Fibroblast of the aortic adventitia (primary cell): ENCODE measurements at places on chromosomes 2 and 18. TPM values are rescaled to one million over a fixed set of nuclear protein-coding genes. Genes with fewer than 3 reads are reported as not detected.

EVX2 gene
- total RNA-seq: not detected in 2 replicates

TLX2 gene
- total RNA-seq: not detected in 2 replicates

EEF1B2 gene
- total RNA-seq: 674 and 828 TPM in 2 replicates

TRIM54 gene
- total RNA-seq: not detected in 2 replicates

KIAA2012 gene
- total RNA-seq: not detected in 2 replicates

SLC38A11 gene
- 0.45 TPM in 1 of 2 replicates, not detected in the other for total RNA-seq

CHN1 gene
- 2.3 and 3.3 TPM in 2 replicates for total RNA-seq

UPP2 gene
- not detected in 2 replicates for total RNA-seq

IHH gene
- total RNA-seq: 0.09 TPM in 1 of 2 replicates, not detected in the other

FTCDNL1 gene
- total RNA-seq: 1.5 TPM in 1 of 2 replicates, not detected in the other

RAD51AP2 gene
- total RNA-seq: 0.09 TPM in 1 of 2 replicates, not detected in the other

CYP26B1 gene
- 2.5 and 8.6 TPM in 2 replicates for total RNA-seq

ASXL3 gene
- total RNA-seq: 0.54 TPM in 1 of 2 replicates, not detected in the other

CNTNAP5 gene
- total RNA-seq: under 0.01 TPM in 1 of 2 replicates, not detected in the other

SERPINB11 gene
- not detected in 2 replicates for total RNA-seq

HTR2B gene
- total RNA-seq: 17.4 and 33.0 TPM in 2 replicates

PKDCC gene
- total RNA-seq: 19.7 and 57.8 TPM in 2 replicates

SETBP1 gene
- 10.5 and 15.0 TPM in 2 replicates for total RNA-seq

MBOAT2 gene
- total RNA-seq: 18.1 and 37.1 TPM in 2 replicates

C2orf92 gene
- total RNA-seq: 1.9 and 2.0 TPM in 2 replicates

ADD2 gene
- total RNA-seq: 0.36 and 17.3 TPM in 2 replicates

GRCh38 chr2:127014630-127015029, 92.3 kb downstream of the BIN1 start:
- DNase-seq: peak; percentile 91

GRCh38 chr18:31942291-31942998, 483 bp downstream of the TRAPPC8 start:
- peak; percentile 35 for DNase-seq

DNA sequence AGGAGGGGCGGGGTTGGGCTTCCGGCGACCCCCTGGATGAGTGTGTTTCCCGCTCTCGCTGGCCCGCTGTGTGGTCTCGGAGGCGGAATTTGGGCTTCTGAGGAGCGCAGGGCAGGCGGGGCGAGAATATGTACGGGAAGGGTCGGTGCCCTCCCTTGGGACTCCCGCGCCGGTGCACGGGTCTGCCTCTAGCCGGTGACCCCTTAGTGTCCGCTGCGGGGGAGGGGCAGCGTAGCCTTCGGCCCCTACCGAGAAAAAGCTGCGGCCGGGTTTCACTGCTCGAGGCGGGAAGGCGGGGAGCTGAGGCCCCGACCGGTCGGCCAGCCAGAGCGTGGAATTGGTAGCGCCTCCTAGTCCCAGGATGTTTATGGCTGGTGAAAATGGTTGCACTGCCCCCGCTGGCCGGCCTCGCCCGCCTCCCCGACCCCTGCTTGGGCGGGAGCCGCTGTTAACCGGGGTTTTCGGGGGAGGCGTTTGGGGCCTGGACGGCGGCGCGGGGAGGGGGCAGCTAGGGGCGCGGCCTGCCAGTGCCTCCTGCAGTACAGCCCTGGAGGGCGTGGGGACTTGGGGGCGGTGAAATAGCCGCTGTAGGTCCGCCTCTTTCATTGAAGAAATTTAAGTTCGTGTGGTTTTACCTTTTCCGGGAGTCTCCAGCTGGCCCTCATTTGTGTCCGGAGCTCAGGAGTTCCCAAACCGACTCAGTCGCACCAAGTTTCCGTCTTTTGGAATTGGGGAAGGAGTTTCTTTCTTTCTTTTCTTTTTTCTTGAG, at the start of gene UGP2:
Gene UGP2, plus strand, starts transcription at position 643 of the 769 bp plus-strand sequence. CDS start 290 bp downstream, outside the sequence.
- DNase-seq: peak; percentile 90

DNA sequence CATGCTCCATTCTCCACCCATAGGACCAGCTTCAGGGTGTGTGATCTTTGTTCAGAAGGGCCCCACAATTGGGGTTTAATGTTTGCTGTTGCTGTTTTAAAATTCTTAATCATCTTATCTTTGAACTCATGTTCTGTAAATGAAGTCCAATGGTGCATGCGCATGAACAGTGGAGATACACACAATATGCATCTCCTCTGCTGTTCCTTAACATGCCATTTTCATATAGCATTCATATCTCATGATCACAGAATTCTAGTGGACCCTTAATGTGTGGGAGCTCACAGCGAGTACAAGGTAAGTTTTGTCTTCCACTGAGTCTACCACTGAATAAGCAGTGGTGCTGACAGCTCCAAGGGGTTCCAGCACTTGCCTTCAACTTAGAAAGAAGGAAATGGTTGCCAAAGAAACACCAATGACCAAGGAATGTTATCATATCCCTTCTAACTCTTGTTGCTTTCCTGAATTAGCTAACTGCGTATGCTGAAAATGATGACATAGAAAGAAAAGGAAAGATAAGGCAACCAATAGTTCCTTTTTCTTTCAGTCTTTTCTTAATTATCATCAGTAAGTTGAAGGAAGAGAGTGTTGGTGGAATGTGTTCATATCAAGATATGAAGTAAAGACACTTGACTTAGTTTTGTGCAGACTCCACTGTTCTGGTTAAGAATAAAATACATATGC, 258.9 kb upstream of the FBXO11 start:
- peak; percentile 9 for DNase-seq

- no peak for DNase-seq
Observed at GRCh38 chr18:35172009-35172408, 68.8 kb upstream of the ZNF397 start.

GRCh38 chr2:105868060-105868459, 123.3 kb downstream of the NCK2 start:
- DNase-seq: no peak

DNA sequence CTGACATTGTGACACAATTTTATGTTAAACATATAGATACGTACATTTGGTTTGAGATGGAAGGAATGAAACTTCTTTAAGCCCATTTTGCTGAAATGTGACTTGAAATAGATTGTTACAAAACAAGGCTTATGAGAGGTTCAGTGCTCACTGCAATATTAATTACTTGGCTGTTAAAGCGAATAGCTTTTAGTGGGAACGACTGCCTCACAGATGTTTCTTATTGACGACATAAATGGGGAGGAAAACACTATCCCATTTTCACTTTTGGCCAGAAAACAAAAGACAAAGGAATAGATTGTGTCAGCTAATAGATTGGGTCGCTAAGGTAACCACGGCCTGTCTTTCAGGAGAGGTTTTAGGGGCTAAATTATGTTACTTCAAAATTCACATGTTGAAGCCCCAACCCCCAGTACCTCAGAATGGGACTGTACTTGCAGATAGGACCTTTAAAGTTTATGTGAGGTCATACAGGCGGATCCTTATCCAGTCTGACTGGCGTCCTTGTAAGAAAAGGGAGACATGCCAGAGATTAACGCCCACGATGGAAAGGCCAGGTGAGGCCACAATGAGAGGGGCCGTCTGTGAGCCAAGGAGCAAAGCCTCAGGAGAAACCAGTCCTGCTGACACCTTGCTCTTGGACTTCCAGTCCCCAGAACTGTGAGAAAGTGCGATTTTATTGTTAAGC, 10.8 kb downstream of the INPP1 start:
- DNase-seq: peak; percentile 35

GRCh38 chr2:99864561-99865553, 277.5 kb downstream of the AFF3 start:
- peak; percentile 70 for DNase-seq

DNA sequence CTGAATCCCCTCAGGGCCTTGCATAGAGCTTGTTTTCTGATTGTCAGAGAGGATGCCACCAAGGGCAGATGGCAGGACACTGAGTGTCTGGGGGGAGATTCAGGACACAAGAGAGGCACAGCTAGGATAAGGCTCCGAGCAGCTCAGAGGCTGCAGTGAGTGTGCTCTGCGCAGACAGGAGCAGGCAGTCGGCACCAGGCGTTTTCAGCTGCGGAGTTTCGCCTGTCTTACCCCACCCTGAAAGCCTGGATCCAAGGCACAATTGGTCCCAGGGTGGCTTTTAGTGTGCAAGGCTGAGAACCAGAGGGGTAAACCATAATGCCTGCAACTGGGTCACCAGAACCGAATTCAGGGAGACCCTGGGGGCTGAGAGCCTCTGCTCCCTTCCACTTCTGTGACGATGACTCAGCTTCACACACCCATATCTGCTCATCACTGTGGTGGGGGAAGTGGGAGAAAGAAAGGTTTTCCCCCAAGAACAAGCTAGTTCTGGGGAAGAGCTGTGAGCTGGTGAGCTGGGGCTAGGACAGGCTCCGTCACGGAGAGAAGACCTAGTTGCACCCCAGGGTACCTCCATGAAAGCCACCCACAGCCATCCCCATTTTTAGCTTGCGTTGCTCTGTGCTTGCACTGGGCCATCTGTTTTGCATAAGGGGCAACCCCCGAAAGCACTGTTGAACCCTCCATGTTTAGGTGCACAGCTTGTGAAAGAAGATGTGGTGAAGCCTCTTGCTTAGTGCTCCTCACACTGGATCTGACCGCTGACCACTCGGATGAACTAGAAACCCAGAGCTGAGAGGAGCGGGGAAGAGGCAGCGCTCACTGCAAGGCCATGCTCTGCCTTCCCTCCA, 173.7 kb downstream of the CELF4 start:
- no peak for DNase-seq

DNA sequence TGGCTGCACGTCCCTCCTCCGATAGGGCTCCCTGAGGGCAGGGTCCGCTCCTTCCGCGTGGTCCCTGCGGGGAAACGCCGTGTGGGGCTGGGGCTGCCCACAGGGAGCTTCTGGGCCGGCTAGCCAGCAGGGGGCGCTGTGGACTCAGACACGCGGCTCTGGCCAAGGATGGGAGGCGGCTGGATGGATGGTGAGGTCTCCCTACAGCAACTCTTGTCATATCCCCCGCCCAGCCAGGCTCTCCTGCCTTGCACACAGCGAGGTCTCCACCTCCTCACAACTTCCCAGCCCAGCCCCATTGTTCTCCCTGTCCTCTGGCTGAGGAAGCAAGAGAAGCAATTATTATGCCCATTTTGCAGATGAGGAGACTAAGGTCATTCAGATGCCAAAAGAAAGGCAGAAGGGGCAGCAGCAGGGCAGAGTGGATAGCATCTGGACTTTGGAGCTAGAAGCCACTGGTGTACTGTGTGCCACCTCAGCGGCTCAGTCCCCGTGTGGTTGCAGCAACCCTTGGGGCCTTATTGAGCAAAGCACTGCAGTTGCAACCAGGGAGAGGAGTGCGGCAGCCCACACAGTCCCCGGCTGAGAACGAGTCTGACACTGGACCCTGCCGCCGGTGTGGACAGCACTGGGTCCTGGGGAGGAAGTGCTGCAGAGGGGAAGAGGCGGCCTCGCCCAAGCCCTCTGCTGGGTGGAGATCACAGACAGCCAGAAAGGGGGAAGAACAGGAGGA, 99.0 kb downstream of the ZFP36L2 start:
- peak; percentile 40 for DNase-seq

DNA sequence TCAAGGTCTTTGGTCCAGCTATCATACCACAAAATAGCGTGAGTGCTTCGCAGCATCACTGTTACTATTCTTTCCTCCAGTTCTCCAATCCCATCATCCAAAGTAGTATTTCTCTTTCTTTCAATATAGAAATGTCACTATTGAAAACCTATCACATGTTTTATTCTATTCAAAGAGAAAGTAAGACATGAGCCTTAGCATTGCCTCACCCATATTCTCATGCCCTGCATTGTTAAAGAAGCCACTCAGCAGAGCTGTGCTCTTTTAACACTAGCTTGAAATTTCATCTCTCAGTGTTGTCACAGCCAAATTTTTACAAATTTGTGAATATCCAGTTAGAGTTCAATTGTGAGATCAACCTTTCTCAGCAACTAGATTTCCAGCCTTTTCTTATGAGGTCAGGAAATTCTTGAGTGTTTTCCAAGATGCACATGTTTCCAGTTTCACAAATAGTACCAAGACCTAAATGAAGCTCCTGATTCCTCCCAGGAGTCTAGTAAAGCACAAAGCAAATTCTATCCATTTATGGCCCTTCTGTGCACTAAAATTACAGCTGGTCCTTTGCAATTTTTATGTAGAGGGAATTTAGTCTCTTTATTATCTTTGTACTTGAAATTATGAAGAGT, 343.7 kb downstream of the SPAG16 start:
- no peak for DNase-seq

DNA sequence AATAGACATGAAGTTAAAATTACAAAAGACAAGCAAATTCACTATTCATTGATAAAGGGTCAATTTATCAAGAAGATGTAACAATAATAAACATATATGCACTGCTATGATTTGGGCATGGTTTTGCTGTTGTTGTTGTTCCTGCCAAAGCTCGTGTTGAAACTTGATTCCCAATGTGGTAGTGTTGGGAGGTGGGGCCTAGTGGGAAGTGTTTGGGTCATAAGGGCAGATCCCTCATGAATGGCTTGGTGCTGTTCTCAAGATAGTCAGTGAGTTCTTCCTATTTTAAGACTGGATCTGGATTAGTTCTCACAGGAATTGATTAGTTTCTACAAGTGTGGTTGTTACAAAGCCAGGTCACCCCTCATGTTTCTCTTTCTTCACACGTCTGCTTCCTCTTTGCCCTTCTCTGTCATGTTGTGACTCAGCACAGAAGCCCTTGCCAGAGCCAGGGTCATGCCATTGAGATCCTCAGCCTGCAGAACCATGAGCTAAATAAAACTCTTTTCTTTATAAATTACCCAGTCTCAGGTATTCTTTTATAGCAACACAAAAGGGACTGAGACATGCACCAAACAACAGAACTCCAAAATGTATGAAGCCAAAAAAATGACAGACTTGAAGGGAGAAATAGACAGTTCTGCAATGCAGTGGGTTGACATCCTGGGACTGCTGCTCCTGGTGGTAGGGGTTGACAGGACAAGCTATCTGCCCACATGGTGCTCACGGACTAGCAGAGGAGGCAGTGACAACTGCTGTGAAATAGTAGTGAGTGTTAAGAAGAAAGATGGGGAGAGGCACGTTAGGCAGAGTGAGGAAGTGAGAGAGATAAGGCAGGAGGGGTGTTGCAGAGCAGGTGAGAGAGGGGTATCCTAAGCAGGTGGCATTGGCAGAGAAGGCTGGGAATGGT, 18.6 kb upstream of the SKA1 start:
- no peak for DNase-seq

GRCh38 chr18:36467614-36468013, 170.1 kb downstream of the FHOD3 start:
- DNase-seq: no peak

- DNase-seq: peak; percentile 88
Observed at GRCh38 chr2:9163306-9164111, 43.1 kb upstream of the ASAP2 start.

GRCh38 chr2:1082456-1083205, 132.0 kb downstream of the SNTG2 start:
- DNase-seq: no peak

- DNase-seq: peak; percentile 57
Observed at GRCh38 chr18:49013291-49013691, 62.5 kb upstream of the SMAD7 start.

GRCh38 chr2:144580521-144581161, 60.7 kb upstream of the ZEB2 start:
- DNase-seq: no peak

GRCh38 chr2:234243871-234244565, 193.5 kb downstream of the SPP2 start:
- peak; percentile 48 for DNase-seq

- DNase-seq: no peak
Observed at GRCh38 chr18:11521853-11522252, 87.5 kb upstream of the SLC35G4 start.

- DNase-seq: no peak
Observed at GRCh38 chr18:12253663-12254135, 462 bp upstream of the CIDEA start.
